Activated T-helper 2 cell treated with anti-CD3 and anti-CD28 coated beads, Interferon-gamma antibody, Interleukin-2, Interleukin-4, amounts not matched to agents 10 μg/mL and 5 μg/mL and 100 μg/mL, durations not matched to agents 14 hours and 24 hours and 36 hours (primary cell): ENCODE measurements at places on chromosomes 13 and 19. TPM values are rescaled to one million over a fixed set of nuclear protein-coding genes. Genes with fewer than 3 reads are reported as not detected.

The ZNF567 gene
- 7.6 and 7.7 TPM in 2 replicates for total RNA-seq

The DAZAP1 gene
- total RNA-seq = 282 and 290 TPM in 2 replicates

The KLHL1 gene
- total RNA-seq = not detected in 2 replicates

The ZSCAN4 gene
- total RNA-seq = not detected in 2 replicates

The CEACAM4 gene
- not detected in 2 replicates for total RNA-seq
